Activated T-helper 17 cell treated with anti-CD3 and anti-CD28 coated beads, Interleukin-2, amount 50 U/mL, for 72 hours (primary cell): ENCODE measurements at places on chromosomes 2 and 18.
A peak's percentile ranks its signal among the peaks of the same experiment; 100 is the strongest.

DNA sequence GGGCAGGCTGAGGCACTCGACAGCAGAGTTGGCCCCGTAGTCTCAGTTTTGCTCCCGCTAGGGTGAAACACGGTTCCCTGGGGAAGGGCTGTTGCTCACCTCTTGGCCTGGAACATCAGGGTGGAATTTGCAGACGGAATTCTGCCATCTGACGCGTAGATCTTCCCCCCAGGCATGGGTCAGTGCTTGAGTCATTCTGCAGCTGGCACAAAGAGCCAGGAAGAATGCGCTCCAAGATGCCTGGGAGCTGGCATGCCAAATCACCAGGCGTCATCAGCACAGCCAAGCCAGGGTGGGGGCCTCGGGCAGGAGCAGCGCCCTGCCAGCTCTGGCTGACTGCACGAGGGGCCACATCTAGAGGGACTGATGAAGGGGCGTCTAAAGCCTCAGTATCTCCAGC, 42.7 kb downstream of the ODC1 start:
- no peak for ATAC-seq

- no peak for ATAC-seq
These were observed 33.2 kb upstream of the CWC22 start for GRCh38 chr2:180040146-180040925.

DNA sequence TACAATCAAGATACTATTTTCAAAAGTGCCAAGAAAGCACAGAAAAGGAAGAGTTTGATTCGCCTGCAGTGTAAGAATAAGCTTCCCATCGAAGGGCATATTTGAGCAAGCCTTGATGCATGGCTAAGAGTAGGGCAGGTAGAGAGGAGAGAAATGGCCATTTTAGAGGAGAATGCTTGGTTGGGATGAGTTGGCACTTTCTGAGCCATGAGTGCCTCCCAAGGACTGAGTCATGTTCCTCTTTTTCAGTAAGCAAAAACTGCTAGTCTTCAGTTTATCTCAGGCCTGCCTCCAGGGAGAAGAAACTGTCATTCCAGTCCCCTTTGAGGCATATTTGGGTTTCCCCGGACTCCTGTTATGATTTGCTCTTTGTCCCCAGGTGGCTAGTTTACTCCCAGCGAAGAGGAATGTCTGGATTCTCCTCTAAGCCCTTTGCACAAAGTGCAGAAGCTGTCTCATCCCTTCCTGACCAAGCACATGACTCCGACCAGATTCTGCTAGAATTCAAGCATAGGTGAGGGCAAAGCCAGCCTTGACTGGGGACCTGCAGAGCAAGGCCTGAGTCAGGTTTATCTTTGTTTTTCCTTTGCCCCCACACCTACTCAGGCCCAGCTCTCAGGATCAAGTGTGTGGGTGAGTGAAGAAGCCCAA, 115.2 kb downstream of the TTC32 start:
- peak; percentile 82 for ATAC-seq

GRCh38 chr2:46801731-46802664, 113.6 kb downstream of the MCFD2 start:
- ATAC-seq: no peak

DNA sequence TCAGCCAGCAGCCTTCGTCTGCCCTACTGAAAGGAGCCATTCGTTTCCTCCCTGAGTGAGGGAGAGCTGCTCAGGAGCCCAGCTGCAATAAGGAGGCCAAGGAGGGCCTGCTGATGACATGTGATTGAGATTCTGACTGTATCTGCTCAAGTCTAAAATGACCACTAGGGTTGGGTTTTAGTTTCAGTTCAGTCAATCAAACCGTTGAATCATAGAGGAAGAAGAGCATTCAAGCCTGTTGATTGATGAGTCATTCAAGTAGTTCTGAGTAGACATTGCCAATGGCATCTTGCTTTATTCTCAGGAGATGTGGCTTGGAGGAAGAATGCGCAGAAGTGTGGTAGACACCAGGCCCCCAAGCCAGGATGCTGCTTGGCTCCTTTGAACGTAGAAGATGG, 19.9 kb upstream of the BCL2L11 start:
- peak; percentile 89 for ATAC-seq

DNA sequence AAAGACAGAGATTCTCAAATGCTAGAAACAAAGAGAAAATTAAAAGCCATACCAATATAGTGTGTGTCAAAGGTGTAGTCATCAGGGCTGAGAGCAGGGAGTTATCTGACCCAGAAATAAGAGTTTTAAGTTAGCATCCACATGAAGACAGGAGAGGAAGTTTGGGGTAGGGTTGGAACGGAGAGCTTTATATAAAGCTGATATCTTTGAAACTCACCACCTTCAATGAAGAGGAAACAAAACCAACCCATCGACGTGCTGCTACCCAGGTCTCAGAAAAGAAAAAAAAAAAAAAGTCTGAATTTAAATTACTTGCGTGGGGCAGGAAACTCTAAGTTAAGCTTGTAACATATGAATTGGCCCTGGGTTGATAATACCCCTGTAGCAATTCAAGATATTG, 42.4 kb downstream of the ARL4C start:
- ATAC-seq: peak; percentile 65

GRCh38 chr2:102588213-102588939, 31.0 kb upstream of the SLC9A2 start:
- no peak for ATAC-seq

- no peak for ATAC-seq
These were observed 359.5 kb upstream of the FAM98A start for GRCh38 chr2:33958591-33958990.
